Activated CD4-positive, alpha-beta T cell treated with anti-CD3 and anti-CD28 coated beads for 24 hours (primary cell): ENCODE measurements at places on chromosomes 2 and 18.

DNA sequence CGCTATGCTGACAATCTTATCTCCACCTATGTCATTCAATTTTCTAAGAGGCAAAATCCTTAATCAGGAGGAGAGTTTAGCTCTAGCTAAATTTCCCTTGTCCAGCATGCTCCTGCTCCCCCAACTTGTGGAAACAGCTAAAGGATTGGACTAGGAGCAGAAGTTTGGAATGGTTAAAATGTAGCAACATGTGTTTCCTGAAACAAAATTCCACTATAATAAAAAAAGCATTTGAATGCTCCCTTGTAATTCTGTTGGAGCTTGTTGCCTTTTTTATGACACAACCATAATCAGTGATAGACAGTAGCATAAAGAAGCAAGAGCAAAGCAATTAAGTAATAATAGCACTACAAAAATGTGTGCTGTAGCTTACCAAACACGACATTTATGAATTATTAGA is 6.9 kb downstream of the ACTR3 start:
- no peak for DNase-seq

DNA sequence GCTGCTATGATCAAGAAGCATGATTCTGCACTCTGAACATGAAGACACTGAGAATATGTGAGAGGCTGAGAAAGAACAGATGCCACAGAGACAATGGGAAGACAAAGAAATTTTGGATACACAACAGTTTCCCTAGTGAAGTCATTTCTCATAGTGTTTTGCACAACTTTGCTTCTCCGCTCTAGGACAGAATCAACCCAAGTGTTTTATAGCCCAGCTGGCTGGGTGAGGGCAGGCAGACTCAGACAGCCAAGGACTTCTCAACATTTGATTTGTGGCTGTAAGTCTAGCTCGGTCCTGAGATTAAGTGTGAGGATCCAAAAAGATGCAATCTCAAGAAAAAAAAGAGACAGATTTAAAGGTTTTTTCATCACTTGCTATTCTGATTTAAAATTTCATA is 536.5 kb upstream of the CRIM1 start:
- DNase-seq, result no peak

GRCh38 chr2:216108310-216108966 is 710 bp upstream of the XRCC5 start:
- DNase-seq, result no peak

GRCh38 chr2:152879275-152879674 is 160.9 kb downstream of the ARL6IP6 start:
- DNase-seq, result no peak

DNA sequence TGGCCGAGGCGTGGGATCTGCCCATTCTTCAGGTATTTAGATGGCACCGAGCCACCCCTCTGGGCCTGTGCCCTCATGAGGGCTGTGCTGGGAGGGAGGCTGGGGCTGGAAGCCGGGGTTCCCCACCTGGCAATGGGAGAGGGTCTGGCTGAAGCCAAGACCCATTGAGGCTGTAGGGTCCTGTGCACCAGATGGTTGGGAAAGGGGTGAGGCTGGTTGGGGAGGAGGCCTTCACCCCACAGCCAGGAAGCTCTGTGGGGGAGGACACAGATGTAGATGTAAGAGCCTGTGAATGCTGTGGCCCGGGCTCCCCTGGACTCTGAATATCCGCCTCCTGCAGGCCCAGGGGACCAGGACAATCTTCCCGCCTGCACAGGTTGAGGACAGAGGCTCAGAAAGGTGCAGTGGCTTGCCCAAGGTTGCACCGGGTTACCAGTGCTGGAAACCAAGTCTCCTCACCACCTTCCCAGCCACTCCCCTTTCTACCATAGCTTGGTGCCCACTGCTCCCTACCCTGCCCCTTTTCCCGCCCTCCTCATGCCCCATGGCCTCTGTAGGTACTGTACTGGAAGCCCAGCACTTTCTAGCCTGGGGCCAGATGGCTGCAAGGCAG is 49.7 kb downstream of the PDCL3 start:
- DNase-seq, result no peak

DNA sequence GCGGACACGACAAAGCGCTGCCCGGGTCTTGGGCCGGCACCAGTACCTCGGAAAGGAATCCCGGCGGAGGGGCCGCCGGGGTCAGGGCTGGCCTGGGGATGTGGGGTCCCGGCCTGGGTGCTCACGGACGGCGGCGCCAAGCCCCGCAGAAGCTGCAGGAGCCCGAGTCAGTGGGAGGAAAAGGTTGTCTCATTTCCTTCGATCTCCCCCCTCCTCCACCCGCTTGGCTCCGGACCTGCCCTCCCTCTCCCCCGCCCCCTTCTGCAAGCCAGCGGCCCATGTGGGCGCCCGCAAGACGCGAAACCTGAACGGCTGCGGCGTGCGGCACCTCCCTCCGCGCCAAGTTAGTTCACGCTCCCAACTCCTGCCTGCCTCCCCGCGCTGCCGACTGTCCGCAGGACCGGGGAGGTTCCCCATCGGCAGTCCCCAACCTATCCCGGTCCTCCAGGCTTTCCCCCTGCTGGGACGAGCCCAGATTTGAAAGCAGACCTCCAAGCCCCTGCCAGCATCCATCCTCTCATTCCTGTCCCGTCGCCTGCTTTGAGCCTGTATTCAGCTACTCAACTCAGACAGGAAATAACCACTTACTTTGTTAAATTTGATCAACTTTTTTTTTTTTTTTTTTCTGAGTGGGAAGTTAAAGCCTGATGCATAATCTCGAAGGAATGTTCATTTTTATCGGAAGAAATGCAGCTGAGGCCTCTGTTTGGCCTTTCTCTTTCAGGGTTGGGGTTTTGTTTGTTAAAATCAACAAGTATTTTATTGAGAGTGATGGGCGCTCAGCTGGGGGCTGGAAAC is at the start of gene EVA1A:
Gene EVA1A, minus strand, starts transcription at position 172 of the 798 bp plus-strand sequence. CDS start 42,799 bp downstream, outside the sequence.
- no peak for DNase-seq

- no peak for DNase-seq
Measured at GRCh38 chr18:1779587-1779986, 791.7 kb downstream of the METTL4 start.
